ENCODE measurements at places on chromosomes 7 and 10.

DNA sequence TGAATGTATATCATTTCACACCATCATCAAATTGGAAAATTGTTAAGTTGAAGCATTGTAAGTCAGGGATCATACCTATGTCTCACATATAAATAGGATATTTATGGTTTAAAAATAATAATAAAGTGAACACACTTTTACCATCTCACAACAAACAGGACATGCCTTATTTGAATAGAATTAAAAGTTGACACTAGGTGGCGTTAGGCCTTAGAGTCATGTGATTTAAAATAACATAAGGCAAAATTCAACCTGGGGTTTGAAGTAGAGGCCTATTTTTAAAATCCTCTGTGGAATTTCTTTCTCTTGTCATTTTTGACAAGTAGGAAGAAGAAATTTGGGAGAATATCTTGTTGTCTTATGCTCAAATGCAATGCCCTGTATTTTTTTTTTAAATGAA, 184.7 kb upstream of the PCDH15 start:
- DNase-seq = peak; percentile 35

- DNase-seq = no peak
Observed at GRCh38 chr10:124150189-124150806, 56.9 kb upstream of the CHST15 start.

DNA sequence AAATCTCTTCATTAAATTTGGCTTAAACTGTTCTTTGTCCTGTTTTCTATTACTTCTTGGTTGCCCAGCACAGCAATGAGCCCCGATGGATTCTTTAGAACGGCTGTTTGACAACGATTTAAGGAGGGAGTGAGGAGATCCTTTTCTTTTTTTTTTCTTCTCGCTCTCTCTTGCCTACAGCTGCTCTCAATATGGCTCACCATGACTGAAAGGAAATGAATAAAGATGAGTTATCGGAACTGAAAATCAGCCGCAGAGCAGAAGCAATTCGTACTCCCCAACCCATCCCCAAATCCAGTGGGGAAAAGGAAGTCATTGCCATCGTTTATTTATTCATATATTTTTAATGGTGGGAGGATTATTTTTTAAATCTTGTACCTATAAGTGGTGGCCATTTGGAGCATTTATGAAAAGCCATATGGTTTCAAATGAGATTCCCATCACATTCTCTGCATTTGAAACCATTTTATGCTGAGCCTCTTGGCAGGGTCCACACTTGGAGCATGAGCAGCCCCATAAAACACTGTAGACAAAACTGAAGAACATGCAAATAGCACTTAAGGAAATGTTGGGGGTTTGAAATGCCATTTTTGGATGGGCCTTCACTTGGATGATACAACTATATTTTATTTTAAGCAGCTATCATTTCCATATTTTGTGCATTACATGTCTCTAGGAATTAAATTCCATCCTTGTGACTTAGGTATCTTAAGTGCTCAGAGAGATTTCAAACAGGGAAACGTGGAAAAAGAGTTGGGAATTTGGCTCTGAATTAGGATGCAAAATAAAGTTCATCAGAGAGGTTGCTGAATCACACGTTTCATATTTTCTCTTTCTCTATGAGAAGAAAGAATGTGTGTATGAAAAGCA, 107.7 kb upstream of the FZD1 start:
- no peak for DNase-seq

GRCh38 chr7:43914795-43915194, 8.4 kb upstream of the URGCP start:
- DNase-seq = no peak

- peak; percentile 62 for DNase-seq
Observed at GRCh38 chr7:42617806-42618457, 293.9 kb downstream of the C7orf25 start.

- DNase-seq = no peak
Observed at GRCh38 chr7:106615808-106616707, 44.9 kb downstream of the CCDC71L start.

DNA sequence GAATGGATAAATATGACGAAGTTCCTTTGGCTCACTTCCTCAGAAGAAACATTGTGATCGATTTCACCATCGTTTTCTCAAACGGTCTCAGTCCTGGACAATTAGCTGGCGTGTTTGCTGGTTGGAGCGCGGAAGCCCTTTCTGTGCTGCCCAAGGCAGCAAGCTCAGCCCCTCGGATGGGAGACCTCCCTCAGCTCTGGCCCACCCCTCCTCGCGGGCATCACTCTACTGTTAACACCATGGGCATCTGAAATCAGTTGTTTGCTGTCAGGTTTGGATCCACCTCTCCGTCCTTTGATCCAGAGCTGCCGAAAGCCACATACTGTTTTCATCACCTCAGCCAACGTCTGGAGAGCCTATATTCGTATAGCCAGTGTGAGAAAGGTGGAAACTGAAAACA, 68.2 kb downstream of the C10orf143 start:
- no peak for DNase-seq

DNA sequence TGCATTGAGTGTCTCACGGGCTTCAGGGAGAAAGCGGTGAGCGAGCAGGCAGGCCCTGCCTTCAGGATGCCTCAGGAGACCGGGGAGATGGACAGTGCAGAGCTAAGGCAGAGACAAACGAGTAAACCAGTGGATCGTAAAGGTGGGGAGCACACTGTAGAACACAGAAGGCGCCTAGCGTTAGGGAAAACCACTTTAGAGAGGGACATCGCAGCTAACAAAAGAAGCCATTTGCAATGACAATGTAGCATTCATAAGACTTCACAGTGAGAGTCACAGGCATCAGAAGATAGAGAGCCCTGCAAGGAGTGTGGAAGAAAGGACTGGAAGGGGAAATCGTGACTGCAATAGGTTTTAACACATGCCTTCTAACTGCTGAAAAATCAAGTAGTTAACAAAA, 54.9 kb upstream of the TMEM273 start:
- DNase-seq = no peak

DNA sequence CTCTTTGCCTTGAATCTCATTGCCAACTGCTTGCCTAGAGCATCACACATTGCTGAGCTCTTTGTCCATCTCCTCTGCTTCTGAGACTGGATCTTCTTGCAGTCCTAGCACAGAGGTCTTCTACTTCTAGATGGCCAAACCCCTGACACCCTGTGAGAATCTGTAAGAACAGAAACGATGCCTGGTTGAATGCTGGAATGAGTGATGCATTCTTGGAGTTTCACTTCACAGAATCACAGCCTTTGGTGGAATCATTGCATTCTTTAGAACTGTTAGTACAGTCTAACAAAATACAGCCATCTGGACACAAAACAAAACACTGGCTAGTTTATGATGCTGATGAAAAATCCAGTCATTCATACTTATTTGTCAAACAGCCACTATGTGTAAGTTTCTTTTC, 141.7 kb upstream of the ITGB1 start:
- no peak for DNase-seq

DNA sequence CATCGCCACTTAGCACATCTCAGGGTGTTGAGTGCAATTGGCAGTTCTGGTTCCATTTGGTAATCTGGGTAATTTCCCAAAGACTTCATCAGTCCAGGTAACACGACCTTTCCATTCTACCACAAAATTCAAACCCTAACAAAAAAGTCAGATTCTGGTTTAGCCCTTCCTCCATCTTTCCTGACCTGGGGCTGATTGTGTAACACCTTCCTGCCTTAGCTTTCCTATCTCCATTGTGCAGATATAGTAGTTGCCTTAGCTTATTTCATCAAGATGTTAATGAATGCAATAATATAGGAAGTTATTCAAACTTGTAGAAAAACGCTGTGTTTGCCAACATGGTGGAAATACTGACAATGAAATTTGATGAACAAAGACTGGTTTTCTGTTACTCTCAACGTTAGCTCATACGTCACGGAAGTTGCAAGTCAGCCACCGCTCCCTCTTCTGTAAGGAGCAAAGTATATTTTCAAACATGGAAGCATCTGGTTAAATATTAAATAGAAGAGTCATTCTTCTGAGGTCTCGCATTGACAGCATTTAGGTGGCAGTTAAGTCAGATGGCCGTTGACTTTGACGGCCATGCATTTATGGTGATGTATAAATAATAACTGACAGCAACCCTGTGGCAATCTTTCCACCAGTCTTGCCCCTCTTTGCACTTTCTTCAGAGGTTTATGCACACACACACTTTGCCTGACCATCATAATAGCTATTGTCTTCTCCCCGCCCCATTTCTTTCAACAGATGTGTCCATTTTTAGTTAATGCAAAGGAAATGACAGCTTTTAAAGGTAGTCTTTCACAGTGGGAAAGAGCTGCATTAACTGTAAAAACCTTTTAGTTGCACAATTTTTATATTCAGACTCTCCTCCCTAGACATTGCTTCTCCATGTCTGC, 205.1 kb upstream of the BMPER start:
- no peak for DNase-seq

DNA sequence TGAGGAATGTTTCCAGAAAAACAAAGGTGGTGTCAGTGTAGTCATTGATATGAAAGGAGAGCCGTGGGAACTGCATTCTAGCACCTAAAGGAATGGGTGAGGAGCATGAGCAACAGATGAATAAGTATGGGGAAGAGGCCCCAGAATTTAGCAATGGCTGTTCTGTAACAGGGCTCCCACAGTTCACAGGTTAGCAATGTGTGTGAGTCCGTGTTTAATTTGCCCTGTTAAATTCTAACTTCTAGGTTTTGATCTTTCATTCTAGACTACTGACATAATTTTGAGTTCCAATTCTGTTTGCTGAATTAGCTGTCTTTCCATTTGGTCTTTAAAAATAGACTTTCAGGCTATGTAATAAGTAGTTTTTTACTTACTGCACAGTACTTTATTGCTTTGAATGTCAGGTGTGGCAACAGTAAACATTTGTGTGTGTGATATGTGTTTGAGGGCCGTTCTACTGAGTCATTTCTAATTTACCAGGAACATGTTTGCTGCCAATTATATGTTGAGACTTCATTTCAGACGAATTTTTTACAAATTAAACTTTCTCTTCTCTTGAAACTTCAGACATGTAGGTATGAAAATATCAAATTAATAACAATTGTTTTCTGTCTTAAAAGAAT, 8.8 kb downstream of the STK17A start:
- no peak for DNase-seq

DNA sequence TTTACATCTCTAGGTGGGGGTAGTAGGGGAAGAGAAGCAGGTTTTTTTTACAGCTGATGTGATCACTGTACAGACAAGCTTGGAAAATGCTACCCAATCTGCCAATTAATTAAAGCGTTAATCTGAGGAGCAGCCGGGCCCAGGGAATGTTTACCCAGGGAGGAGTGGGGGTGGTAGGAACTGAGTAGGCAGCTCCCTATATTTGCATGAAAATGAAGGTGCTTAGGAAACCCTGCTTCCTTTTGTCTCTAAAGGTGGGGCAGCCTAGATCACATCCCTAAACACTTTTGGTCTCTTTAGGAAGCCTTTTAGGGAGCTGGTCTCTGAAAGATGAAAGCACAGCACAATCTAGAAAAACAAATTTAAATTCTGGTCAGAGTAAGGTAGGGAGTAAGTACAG, 53.0 kb upstream of the NFKB2 start:
- DNase-seq = no peak

GRCh38 chr10:62335326-62335725, 38.8 kb upstream of the ZNF365 start:
- DNase-seq = no peak

DNA sequence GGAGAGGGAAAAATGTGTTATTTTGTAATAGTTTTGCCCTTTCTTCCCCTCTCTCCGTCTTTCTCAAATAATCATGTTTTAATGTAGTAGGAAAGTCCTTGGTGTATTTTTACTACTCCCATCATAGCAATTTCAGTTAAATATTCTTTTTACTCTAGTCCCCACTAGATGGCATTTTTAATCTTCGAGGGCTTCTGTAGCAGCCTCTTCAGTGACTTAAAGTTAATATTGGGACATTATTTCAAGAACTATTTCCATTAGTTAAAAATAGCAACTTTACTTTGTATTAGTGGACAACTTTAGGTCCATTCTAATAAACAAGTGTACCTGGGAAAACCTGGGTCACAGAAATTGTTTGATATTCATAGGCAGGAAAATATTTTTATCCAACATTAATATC, 23.0 kb downstream of the EDRF1 start:
- no peak for DNase-seq

DNA sequence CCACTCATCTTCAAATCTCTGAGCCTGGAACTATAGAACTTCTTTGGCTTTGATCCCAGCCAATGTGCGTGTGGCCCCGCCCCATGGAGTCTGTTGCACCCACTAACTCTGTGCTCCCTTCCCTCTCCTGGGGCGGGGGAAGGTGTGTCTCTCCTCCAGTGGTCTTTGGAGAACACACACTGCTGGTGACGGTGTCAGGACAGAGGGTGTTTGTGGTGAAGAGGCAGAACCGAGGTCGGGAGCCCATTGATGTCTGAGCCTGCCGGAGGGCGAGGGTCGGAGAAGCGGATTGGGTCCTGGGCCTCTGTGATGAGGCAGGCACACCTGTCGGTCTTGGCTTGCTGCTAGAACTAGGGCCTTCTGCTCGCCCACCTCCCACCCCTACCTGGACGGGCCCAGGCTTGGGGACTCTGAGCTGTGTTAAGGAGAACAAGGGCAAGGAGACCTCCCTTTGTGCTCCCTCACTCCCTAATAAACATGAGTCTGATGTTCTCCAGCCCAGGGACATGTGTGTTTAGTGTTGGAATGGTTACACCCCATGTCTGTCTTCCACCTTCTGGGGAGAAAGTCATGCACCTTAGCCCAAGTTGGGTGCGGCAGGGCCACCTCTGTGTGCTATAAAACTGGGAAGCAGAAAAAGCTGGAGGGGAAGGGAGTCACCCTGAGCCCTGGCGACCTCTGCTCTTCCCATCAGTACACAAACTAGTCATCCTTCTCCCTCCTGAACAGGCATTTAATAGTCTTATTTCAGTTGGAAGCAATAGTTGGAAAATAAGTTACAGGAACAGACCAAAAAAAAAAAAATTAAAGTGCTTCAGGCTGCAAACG, 4.6 kb downstream of the TRAPPC14 start:
- no peak for DNase-seq

GRCh38 chr7:44489955-44490350, 505 bp downstream of the NUDCD3 start:
- peak; percentile 9 for DNase-seq

GRCh38 chr7:50448823-50449222, 1.3 kb downstream of the FIGNL1 start:
- no peak for DNase-seq

DNA sequence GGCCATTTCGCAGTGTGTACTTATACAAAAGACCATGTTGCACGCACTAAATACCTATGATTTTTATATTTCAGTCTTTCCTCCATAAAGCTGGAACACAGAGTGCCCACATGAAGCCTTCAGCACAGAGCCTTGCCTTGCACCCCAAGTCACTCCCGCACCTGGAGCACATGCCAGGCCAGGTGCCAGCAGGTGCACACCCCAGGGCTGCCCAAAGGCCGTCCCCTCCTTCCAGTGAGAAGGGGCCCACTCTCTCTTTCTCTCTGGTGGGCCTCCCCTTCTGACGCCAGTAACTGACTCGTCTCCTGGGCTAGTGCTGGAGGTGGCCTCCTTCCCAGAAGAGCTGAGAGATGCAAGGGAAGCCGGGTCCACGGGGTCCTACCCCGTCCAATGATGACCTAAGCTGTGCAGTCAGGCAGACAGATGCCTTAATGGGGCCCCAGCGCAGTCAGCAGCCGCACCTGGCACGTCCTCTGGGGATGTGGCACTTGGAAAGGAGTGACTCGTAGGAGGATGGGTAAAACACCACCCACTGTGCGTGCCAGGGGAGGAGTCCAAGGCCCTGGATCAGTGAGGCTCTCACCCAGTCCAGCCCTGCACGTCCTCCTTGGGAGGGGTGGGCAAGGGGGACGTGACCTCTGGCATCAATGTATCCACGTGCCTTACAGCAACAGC, 17.7 kb upstream of the SHH start:
- DNase-seq = no peak

GRCh38 chr7:3730276-3730675, 429.2 kb downstream of the SDK1 start:
- DNase-seq = no peak

GRCh38 chr10:45371560-45371959, 2.5 kb upstream of the ALOX5 start:
- no peak for DNase-seq
